D721Med (cell line): ENCODE measurements at places on chromosomes 6 and 20.

DNA sequence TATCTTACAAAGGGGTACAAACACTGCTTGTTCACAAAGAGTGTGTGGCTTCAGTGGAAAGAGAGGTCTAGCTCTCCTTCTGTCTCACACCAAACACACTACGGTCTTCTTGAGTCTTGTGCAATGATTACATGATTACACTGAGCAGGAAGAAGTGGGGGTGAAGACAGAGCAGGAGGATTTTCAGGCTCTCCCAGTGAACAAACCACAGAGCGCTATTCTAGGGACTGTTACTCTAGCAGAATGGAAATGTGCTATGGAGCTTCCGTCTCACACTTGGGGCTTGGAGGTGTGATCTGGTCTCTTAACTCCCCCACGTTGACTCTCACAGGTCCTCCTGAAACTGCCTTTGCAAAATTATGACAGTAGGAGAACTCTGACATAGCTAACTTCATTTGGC, 203.4 kb downstream of the MYLK4 start:
- no peak for DNase-seq

DNA sequence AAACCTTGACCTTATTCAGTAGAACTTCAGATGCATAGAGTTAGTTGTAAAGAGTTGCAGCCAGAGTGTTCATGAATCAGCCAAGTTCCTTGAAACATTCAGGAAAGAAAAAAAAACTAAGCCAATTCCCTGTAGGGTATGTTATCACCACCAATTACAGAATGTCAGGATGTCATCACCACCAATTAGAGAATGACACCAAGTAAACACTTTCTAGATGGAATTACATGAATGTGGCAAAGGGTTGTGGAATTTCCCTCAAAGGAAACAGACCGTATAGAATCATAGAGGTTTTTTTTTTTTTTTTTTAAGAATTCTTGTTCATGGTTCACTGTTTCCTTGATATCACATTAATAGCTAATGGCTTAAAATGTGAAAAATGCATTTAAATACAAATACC, 472.1 kb upstream of the RNF217 start:
- no peak for DNase-seq

DNA sequence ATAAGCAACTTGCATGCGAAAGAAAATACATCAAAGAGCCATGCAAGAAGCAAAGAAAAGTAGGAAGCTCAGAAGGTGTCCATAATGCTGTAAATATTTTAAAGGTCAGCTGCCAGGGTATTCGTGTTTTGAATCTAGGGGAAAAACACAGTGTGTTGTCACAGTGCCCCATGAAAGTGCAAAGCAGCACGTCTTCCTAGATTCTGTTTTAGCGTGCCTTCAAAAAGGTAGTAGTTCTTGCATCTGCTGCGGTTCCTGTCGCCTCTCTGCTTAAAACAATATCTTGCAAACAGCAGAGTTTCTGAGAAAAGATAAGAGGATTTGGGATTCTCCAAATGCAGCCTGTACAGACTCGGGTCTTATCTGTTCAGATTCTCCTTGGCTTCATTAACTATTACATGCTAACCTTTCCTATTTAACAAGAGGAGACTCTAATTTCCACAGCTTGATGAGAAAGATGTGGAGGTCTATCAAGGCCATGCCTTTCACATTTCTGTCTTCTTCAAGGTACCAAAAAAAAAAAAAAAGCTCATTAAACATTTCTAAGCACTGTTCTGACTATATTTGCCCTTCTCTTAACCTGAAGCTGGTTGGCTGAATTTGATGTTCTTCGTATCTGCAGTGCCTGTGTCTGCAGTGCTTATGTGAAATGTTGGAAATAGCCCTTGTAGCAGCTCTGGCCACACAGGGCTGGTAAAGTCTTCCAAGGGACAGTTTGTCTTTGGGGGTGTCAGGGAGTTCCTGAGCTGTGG, 297.5 kb downstream of the ADGB start:
- DNase-seq = no peak

DNA sequence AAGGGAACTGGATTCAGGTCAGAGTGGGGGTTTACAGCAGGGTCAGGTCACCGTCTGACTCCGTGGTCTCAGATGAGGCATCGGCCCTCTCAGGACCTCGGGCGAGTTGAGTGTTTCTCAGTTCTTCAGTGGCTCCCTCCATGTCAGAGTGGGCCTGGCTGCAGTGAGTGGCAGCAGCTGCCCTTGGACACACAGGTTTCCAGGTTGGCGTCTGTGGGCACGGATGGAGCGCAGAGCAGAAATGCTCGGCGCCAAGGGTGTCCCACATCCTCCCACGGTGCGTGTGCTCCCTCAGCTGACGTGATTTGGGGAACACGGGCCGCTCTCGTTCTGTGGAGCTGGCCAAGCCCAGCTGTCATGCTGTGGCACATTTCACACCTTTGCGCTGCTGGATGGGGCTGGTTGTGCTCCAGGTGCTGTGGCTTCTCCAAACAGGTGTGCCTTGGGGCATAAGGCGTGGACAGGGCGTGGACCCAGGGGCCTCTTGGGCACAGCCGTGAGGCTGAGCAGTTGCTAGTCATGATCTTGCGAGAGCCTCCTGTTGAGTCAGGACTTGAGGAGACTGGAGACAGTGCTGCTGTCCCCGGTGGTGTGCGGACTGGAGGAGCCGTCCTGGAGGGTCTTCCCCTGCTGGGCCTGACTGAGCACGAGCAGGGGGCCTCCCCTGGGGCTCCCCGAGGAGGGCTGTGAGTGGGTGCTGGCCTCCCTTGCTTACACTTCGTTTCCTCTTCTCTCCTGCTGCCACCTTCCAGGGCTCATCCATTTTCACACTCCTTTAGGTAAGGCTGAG, 9.5 kb upstream of the DNAJC5 start:
- no peak for DNase-seq

DNA sequence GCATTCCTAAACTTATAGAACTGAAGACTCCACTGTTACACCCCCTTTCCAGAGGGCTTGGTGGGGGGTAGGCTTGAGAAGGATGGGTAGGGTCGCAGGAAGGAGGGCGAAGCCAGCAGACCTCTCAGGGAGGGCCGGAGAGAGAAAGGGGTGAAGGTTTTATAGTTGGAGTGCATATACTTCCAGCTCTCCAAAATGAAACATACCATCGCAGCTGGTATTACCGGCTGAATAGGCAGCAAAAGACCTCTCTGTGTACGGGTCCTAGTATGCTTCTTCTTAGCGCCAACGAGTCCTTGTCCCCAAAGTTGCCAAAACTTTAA, 1.0 kb upstream of the VGLL2 start:
- DNase-seq = no peak

DNA sequence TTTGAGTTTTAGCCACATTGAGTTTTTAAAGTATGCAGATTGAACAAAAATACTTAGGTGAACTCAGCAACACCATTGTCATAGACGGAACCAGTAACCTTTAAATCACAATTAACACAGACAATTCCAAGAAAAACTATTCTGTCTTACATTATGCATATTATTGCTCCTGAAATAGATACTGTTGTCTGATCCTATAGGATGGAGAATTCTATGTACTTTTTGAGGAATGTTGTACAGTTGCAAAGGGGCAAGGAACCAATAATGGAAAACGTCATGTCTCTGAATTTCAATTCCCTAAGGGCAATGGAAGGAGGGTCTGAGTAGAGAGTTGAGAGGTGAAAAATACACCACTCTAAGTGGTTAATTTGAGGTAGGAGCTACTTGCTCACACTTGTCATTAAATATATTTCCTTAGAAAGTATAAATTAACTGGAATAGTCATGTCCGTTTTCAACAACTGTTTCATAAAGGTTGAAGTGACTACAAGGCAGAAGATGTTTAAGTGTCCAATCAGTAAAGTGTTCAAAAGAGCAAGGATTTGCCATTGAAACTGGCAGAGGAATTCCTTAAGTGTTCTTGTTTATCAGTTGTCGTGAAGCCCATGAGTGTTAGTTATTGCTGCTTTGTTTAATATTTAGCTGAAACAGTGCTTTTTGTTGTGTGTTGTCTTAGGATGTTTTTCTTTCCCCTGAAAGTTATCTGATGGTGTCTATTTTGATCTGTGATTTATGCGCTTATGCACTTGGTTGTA, 1.3 kb downstream of the NKAIN2 start:
- DNase-seq = no peak

DNA sequence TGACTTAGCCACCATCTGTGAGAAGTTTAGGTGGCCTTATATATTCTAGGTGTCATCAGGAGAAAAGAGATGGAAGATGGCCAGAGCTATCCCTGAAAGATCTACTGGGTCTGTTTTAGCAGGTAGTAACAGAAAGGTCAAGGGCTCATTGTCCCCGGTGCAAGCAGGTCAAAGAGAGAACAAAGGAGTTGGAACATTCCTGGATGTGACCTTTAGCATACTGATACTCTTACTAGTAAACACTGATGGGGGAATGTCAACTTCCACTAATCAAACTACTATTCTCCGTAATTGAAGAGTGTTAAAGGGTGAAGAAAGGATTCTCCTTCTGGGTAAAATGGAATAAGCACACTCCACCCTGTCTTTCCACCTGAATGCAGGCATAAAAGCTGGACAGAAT, 4.0 kb upstream of the MCUR1 start:
- DNase-seq = no peak
